Fibroblast of lung (primary cell): ENCODE measurements at places on chromosomes 2 and 18. TPM values are rescaled to one million over a fixed set of nuclear protein-coding genes. Genes with fewer than 3 reads are reported as not detected.

DNA sequence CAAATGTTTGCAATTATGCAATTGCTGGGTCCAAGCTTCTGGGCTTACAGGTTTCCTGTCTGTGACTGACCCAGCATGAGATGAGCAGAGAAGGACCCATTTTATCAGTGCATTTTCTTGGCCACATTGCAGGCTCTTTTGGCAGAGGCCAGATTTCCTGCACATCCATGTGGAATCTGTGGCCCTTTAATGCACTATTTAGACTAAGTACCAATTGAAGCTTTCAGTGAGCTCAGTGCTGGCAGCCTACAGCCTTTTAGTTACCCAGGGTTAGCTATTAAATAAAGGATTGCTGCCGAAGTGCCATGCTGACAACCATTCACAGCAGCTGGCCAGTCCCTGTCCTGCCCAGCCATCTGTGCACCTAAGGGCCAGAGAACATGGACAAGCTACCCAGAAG lies 165.0 kb downstream of the ANKRD30B start:
- no peaks in the 10 kb centered on the region for H3K27me3 ChIP-seq
- no peak overlapping the region for H3K27ac ChIP-seq
- H3K4me3 ChIP-seq: no peak overlapping the region

- no peak overlapping the region for H3K4me3 ChIP-seq
- no peaks in the 10 kb centered on the region for H3K27me3 ChIP-seq
- no peaks in the 10 kb centered on the region for H3K4me1 ChIP-seq
These were observed 337.3 kb downstream of the CBLN2 start for GRCh38 chr18:72206814-72207213.

The NOSTRIN gene
- 0.50 TPM in 1 of 2 replicates, not detected in the other for total RNA-seq

DNA sequence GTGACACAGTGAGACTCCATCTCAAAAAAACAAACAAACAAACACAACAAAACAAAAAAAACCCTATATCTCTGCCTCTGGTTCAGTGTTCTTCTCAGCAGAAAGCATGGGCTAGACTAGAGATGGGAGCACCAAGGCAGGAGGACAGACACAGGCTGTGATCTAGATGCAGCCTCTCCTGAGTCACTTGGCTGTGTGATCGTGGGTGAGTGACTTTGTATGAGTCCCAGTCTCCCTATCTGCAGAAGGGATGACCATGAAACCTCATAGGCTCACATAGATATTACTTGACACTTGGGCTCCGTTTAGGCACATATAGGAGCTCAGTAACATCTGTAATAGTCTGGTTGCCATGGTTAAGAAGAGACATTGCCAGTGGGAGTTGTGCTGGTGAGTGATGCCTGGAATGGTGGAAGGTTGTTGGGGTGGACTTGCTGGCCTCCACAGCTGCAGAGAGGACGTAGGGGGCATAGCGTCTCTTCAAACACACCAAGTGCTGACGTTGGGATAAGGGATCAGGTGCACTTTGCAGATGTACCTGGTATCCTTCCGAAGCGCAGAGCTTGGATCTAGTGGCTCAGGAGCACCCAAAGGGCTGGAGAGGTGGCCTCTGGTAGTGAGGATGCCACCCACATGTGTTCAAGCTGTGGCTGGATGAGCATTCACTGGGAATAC lies 318.9 kb upstream of the HS6ST1 start:
- no peaks in the 10 kb centered on the region for H3K36me3 ChIP-seq
- H3K4me3 ChIP-seq: no peak overlapping the region
- H3K27ac ChIP-seq: no peak overlapping the region
- H3K4me1 ChIP-seq: no peaks in the 10 kb centered on the region
- no peaks in the 10 kb centered on the region for H3K27me3 ChIP-seq

DNA sequence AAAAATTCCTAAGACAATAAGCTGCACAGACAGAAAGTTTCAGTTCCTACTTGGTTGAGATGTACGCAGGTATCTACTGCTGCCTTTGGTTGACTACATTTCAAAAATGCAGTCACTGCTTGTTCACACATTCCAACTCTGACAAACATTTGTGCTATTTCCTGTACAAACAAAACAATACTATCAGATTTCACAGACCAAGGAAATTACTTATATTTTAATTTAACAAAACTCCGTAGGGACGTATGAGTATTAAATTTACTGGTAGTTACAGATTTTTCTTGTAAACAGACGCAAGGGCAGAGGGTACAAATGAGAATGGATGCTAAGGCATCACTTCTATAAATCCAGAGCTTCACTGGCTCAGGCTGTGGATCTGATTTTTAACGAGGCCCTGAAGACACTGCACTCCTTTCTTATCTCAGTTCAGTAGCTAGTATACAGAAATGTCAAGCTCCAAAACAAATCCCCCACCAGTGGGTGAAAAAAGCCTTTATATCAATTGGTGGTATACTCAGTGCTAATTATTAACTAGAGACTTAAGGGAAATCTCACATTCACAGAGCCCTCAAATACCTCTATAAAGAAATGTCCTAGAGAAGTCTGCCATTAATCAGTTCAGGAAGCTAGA lies 31.7 kb upstream of the TTC32 start:
- peaks cover 4% of the 10 kb centered on the region for H3K36me3 ChIP-seq
- no peak overlapping the region for H3K4me3 ChIP-seq
- peaks cover 6% of the 10 kb centered on the region for H3K4me1 ChIP-seq
- H3K27me3 ChIP-seq: no peaks in the 10 kb centered on the region
- peak; percentile 38 for DNase-seq

DNA sequence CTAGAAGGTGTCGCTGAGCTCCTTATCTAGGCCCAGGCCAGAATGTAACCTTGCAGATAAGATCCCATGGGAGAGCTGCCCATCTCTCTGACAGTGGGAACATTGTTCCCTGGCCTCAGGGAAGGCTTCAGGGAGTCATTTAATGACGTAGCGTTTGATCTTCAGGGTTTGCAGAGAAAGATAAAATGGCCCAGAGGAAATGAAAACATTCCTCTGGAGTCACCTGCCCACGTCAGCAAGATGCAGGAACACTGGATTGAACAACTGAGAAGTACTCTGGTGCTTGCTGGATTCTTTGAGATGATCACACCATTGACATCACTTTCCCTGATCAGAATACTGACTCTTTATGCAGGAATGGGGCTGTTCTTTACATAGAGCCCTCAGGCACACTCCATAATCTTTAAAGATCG lies 51.6 kb downstream of the MAPK4 start:
- no peaks in the 10 kb centered on the region for H3K27me3 ChIP-seq
- no peak overlapping the region for H3K27ac ChIP-seq
- DNase-seq: no peak
- H3K4me1 ChIP-seq: no peaks in the 10 kb centered on the region
- H3K36me3 ChIP-seq: no peaks in the 10 kb centered on the region

DNA sequence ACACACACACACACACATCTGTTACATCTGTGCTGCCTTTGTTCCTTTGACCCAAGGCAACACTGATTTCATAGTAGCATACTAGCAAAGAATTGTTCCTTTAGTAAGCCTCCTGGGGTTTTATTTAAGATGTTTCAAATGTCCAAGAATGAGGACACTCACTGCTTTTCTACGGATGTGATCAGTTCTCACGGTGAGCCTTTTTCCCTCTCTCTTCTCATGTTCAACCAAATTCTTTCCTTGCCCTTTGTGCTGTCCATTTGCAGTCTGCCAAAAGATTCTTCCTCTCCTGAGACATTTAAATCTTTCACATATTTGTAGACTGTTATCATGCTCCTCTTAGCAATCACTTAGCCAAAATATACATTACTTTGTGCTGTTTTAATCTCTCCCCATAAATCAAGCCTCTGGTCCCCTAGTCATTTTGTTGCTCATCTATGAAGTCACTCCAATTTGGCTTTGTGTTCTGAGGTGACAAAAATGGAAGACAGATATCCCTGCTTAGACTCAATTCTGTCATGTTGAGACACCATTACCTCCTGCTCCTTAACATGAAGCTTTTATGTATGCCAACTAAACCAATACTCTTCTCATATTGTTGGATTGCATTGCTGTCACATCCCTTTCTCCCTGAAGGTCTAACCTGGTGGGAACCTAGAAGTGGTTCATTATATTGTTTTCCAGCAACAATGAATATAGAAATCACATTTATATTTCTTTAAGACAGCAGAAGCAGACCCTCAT lies 1605.3 kb upstream of the ACVR2A start:
- DNase-seq: peak; percentile 90
- H3K36me3 ChIP-seq: no peaks in the 10 kb centered on the region
- H3K4me1 ChIP-seq: peaks cover 13% of the 10 kb centered on the region
- H3K27me3 ChIP-seq: no peaks in the 10 kb centered on the region
